ENCODE measurements at places on chromosomes 6 and 20.

GRCh38 chr6:165663736-165664558 lies 906 bp upstream of the PDE10A start:
- no peaks in the 10 kb centered on the region for H3K36me3 ChIP-seq
- H3K27ac ChIP-seq, result no peak overlapping the region
- DNase-seq, result no peak

GRCh38 chr6:152184917-152185574 lies 377.6 kb downstream of the ESR1 start:
- peak overlapping the region; percentile 99 for H3K27ac ChIP-seq
- peaks cover 65% of the 10 kb centered on the region for H3K4me1 ChIP-seq
- DNase-seq, result no peak
- peak overlapping the region; percentile 90 for H3K4me3 ChIP-seq

GRCh38 chr20:2279253-2279779 lies 16.5 kb upstream of the TGM3 start:
- no peaks in the 10 kb centered on the region for H3K4me1 ChIP-seq
- no peak for DNase-seq
- H3K27me3 ChIP-seq, result peaks cover 3% of the 10 kb centered on the region
- H3K36me3 ChIP-seq, result no peaks in the 10 kb centered on the region
- H3K27ac ChIP-seq, result no peak overlapping the region
- no peak overlapping the region for H3K4me3 ChIP-seq

GRCh38 chr6:52536424-52536916 lies 40.4 kb downstream of the TRAM2 start:
- H3K36me3 ChIP-seq, result peaks cover 23% of the 10 kb centered on the region
- peaks cover 21% of the 10 kb centered on the region for H3K4me1 ChIP-seq
- no peak overlapping the region for H3K27ac ChIP-seq
- no peaks in the 10 kb centered on the region for H3K27me3 ChIP-seq

DNA sequence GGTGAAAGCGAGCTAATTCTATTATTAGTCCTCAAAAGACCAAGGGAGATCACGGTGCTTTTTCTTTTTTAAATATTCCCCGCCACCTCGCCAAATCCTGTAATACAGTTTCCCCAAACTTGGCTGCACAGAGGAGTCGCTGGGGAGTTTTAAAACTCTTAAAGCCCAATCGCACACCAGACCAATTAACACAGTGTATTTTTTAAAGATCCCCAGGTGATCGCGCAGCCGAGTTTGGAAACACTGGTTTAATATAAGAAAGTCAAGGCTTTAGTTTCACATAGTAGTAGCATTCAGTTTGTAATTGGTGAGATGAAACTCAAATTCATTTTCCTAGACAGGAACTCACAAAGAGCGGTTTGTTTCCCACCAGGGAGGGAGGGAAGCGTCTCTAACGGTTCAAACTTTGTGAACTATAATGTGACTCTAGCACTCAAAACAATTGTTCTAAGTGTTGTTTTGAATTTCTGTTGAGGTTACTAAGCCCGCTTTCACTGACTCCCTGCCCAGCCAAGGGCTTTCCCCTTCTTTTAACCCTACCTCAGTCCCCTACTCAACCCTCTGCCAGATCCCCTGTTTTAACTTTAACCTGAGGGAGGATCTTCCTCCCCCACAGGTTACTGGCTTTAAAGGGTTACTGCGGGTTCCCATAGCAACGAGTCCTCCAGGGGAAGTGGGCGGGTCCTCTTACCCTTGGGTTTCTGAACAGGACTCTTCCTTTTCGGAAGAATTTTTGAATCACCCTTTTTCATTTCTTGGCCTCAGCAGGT lies 25.7 kb upstream of the BTBD3 start:
- H3K27ac ChIP-seq, result peak overlapping the region; percentile 11
- H3K4me3 ChIP-seq, result peak overlapping the region; percentile 74
- no peaks in the 10 kb centered on the region for H3K36me3 ChIP-seq

DNA sequence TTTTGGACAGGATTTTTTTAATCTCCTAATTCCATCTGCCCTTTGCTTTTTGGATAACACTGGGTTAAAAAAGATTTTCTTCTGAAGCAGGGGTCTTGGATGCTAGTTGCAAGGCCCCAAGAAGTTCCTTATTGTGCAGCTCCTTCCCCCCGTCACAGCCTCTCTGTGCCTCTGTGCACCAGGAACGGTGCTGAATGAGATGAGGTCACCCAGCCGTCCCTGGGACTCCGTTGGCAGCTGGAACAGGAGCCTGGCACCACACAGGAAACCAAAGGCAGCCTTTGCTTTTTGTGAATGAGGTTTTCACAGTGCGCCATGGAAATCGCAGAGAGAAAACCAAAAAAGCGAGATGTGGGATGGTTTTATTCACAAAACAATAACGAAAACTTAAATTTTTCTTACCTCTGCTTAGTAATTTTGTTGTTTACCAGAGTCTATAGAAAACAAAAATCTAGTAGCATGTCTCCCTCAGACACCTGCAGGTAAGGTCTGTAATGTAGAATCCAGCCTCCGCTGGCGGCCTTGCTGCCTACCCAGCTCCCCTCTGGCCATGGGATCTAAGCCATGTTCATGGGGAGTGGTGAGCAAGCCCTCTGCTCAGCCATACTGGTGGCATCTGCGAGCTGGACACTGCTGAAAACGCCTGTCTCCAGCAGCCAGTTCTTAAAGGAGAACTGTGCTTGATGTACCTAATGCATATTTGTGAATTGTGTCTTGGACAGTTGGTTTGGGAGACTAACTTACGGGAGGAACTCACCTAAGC lies 40.4 kb upstream of the SYNJ2 start:
- no peak overlapping the region for H3K27ac ChIP-seq
- H3K36me3 ChIP-seq, result peaks cover 92% of the 10 kb centered on the region
- H3K4me1 ChIP-seq, result peaks cover under 1% of the 10 kb centered on the region

- H3K4me1 ChIP-seq, result peaks cover 10% of the 10 kb centered on the region
- H3K27ac ChIP-seq, result no peak overlapping the region
- peaks cover 33% of the 10 kb centered on the region for H3K27me3 ChIP-seq
- H3K4me3 ChIP-seq, result no peak overlapping the region
- H3K36me3 ChIP-seq, result no peaks in the 10 kb centered on the region
These were observed 4.0 kb upstream of the CAP2 start for GRCh38 chr6:17389274-17389847.

- H3K4me3 ChIP-seq, result no peak overlapping the region
- no peak for DNase-seq
- peaks cover 5% of the 10 kb centered on the region for H3K27me3 ChIP-seq
- no peak overlapping the region for H3K27ac ChIP-seq
These were observed 95.0 kb downstream of the SNX5 start for GRCh38 chr20:17873410-17874270.

GRCh38 chr6:11386323-11386722 lies 151.2 kb upstream of the TMEM170B start:
- H3K4me1 ChIP-seq, result peaks cover 47% of the 10 kb centered on the region
- H3K27ac ChIP-seq, result peak overlapping the region; percentile 84
- H3K4me3 ChIP-seq, result peak overlapping the region; percentile 22
- peaks cover 8% of the 10 kb centered on the region for H3K36me3 ChIP-seq
- no peaks in the 10 kb centered on the region for H3K27me3 ChIP-seq
- DNase-seq, result no peak

DNA sequence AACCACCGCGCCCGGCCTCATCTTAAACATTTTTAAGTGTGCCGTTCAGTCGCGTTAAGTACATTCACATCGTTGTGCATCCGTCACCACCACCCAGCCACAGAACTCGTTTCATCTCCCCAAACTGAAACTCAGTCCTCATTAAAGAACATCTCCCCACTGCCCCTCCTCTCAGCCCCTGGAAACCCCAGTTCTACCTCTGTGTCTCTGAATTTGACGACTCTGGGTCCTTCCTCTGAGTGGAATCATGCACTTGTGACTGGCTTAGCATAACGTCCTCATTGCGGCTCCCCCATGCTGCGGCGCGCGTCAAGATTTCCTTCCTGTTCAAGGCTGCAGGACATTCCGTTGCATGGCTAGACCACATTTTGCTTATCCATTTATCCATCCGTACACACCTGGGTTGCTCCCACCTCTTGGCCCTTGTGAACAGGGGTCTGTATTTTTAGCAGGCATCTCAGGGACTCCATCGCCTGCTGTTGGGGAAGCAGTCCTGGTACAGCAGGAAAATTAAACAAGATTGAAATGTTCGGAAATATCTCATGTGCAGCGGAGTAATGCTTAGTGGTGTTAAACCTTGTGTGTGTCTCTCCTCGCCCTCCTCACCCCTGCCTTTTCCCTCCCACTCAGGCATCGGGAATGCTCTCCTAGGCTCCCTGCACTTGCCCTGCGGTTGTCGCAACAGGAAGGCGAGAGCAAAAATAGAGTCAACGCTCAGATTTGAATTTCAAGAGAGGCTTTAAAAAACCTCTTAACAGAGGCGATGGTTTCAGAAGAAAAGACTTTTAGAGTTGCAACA lies 127.9 kb downstream of the PXDC1 start:
- H3K27me3 ChIP-seq, result peaks cover 23% of the 10 kb centered on the region
- no peak overlapping the region for H3K4me3 ChIP-seq
- H3K4me1 ChIP-seq, result no peaks in the 10 kb centered on the region
- no peak overlapping the region for H3K27ac ChIP-seq
- H3K36me3 ChIP-seq, result no peaks in the 10 kb centered on the region

GRCh38 chr20:13041574-13042457 lies 33.0 kb downstream of the SPTLC3 start:
- DNase-seq, result no peak
- no peaks in the 10 kb centered on the region for H3K4me1 ChIP-seq
- no peak overlapping the region for H3K27ac ChIP-seq
- H3K27me3 ChIP-seq, result no peaks in the 10 kb centered on the region
- H3K36me3 ChIP-seq, result no peaks in the 10 kb centered on the region
- no peak overlapping the region for H3K4me3 ChIP-seq

DNA sequence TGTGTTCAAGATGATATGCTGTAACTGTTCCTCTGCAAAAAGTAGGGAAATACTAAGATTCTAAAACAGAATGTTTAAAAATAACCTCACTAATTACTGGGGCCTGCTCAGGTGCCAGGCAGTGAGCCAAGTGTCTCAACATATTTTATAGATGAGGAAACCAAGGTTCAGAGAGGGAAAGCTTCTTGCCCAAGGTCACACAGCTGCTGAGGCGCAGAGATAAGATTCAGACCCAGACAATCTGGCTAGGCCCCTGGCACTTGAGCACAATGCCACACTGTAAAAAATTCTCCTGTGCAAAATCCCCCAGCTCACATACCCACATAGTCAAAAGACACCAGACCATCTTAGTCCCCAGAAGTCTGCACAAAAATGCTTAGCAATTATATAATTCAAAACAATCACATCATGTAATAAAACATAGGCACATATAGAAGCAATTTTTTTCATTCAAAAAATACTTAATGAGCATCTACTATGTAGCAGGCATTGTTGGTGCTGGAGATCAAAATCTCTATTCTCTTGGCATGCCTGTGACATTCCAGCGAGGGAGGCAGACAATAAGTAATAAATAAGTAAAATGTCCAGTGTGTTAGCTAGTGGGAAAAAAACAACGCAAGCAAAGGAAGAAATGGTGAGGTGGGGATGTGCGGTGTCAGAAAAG lies 10.3 kb downstream of the PREX1 start:
- peaks cover 28% of the 10 kb centered on the region for H3K36me3 ChIP-seq
- DNase-seq, result no peak
- H3K27me3 ChIP-seq, result no peaks in the 10 kb centered on the region
- H3K4me1 ChIP-seq, result no peaks in the 10 kb centered on the region
- peak overlapping the region; percentile 89 for H3K27ac ChIP-seq

DNA sequence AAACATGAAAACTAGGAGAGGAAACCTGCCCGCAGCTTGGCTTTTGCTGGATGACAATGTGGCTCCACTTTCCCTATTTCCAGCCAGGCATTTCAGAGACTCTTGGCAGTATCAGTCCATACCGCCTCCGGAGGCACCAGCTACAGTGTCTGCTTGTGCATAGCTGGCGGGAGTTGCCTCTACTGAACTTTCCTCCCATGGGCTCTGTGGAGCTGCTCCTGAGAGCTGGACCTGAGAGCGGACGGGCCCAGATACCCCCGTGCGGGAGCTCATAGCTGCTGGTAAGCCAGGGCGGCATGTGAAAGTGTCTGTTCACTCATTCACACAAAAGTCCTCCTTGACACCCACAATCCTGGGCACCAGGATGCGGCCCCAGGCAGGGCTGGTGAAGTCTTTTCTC lies 130.3 kb upstream of the PMEPA1 start:
- DNase-seq, result no peak
- no peak overlapping the region for H3K27ac ChIP-seq
- no peaks in the 10 kb centered on the region for H3K27me3 ChIP-seq
- H3K36me3 ChIP-seq, result no peaks in the 10 kb centered on the region

- H3K36me3 ChIP-seq, result no peaks in the 10 kb centered on the region
- DNase-seq, result no peak
- H3K27me3 ChIP-seq, result no peaks in the 10 kb centered on the region
- H3K4me3 ChIP-seq, result no peak overlapping the region
These were observed 460.4 kb upstream of the PLCB4 start for GRCh38 chr20:8608470-8608869.

GRCh38 chr20:58742668-58743566 lies 50.3 kb downstream of the NPEPL1 start:
- H3K4me1 ChIP-seq, result no peaks in the 10 kb centered on the region
- no peak overlapping the region for H3K27ac ChIP-seq
- no peak overlapping the region for H3K4me3 ChIP-seq
- H3K36me3 ChIP-seq, result no peaks in the 10 kb centered on the region

DNA sequence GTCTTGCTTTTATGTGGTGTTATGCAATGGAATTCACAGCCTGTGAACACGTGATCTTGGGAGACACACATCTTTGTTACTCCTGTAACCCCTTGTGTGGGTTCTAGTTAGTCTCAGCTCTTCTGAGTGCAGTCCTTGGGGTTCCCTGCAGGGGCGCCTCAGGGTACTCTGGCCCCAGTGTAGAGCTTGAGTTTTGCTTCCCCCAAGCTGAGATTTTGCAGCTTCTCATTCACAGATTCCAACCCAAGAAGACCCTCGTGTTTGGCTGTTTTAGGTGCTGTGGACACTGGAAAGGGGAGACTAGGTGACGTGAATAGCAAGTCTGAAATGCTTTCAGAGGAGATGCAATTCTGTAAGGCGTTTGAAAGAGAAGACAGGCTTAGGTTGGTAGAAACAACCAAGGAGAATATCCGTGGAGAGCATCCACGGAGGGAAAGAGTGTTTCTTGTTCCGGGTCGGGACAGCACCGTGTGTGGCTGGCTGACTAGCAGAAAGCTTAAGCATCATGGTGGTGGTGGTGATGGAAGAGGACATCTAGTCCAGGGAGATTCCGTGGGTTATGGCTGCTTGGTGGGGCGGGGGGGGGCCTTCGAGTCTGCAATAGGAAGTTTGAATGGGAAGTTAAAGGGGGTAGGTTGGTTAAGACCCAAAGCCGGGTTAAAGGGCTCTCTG lies 30.1 kb downstream of the DUSP22 start:
- no peak overlapping the region for H3K27ac ChIP-seq
- no peak overlapping the region for H3K4me3 ChIP-seq
- peak; percentile 5 for DNase-seq

- no peaks in the 10 kb centered on the region for H3K27me3 ChIP-seq
- H3K36me3 ChIP-seq, result no peaks in the 10 kb centered on the region
- no peak overlapping the region for H3K4me3 ChIP-seq
These were observed 281.6 kb upstream of the ZFP64 start for GRCh38 chr20:52473186-52473585.

GRCh38 chr6:6694825-6695624 lies 106.5 kb downstream of the LY86 start:
- no peaks in the 10 kb centered on the region for H3K4me1 ChIP-seq
- no peak overlapping the region for H3K4me3 ChIP-seq
- peaks cover 17% of the 10 kb centered on the region for H3K27me3 ChIP-seq
- no peaks in the 10 kb centered on the region for H3K36me3 ChIP-seq

GRCh38 chr20:57638173-57638894 lies 18.1 kb upstream of the ZBP1 start:
- no peak for DNase-seq
- H3K36me3 ChIP-seq, result peaks cover 5% of the 10 kb centered on the region
- no peaks in the 10 kb centered on the region for H3K4me1 ChIP-seq
- no peak overlapping the region for H3K4me3 ChIP-seq

Measured in activated B cell treated with CpG ODN at 0.5 μM for 24 hours (primary cell).